ENCODE measurements at places on chromosomes 11 and 22.

- no peak for DNase-seq
Measured at GRCh38 chr11:108858622-108859021, 193.8 kb downstream of the DDX10 start.

DNA sequence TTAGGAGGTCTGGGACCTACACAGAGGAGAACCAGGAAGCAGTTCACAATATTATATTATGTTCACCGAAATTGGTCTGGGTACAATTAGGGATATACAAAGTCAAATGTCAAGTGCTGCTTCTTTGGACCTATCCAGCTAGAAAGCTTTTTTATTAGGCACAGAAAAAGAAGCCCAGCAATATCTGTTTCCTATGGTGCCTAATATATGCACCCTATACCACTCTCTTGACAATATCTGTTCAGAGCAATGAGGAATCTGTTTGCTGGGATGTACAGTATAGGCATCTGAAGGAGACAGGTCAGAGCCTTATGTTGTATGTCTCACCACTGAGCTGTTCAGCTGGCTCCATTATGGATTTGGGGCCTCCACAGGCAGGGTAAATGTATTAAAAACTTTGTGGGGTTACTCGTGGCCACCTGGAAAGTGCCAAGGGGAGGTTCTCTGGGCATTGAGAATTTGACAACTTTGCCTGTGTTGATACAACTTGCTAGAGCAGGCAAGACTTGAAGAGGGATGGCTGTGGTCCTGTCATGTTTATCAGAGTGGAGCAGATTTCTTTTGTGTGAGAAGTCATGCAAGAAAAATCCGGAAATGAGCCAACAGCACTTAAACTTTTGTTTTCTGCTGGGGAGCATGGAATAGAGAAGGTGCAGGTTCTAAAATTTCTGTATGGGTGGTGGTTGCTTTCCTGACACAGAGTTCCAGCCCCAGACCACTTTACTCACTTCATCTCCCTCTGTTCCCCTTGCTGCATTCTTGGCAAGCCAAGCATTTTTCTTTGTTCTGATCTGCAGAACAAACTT, 10.1 kb downstream of the STIM1 start:
- DNase-seq = no peak

GRCh38 chr11:73227571-73228211, 9.6 kb downstream of the P2RY2 start:
- peak; percentile 91 for DNase-seq

- no peak for DNase-seq
Measured at GRCh38 chr11:75981546-75981945, 166.5 kb downstream of the UVRAG start.

GRCh38 chr11:18221274-18221876, 15.2 kb downstream of the SAA4 start:
- DNase-seq = no peak

GRCh38 chr11:27040302-27041115, at the start of gene BBOX1:
Gene BBOX1 (plus strand): TSS chr11:27040815. CDS start chr11:27055431, 14,616 bp downstream.
- DNase-seq = peak; percentile 41

DNA sequence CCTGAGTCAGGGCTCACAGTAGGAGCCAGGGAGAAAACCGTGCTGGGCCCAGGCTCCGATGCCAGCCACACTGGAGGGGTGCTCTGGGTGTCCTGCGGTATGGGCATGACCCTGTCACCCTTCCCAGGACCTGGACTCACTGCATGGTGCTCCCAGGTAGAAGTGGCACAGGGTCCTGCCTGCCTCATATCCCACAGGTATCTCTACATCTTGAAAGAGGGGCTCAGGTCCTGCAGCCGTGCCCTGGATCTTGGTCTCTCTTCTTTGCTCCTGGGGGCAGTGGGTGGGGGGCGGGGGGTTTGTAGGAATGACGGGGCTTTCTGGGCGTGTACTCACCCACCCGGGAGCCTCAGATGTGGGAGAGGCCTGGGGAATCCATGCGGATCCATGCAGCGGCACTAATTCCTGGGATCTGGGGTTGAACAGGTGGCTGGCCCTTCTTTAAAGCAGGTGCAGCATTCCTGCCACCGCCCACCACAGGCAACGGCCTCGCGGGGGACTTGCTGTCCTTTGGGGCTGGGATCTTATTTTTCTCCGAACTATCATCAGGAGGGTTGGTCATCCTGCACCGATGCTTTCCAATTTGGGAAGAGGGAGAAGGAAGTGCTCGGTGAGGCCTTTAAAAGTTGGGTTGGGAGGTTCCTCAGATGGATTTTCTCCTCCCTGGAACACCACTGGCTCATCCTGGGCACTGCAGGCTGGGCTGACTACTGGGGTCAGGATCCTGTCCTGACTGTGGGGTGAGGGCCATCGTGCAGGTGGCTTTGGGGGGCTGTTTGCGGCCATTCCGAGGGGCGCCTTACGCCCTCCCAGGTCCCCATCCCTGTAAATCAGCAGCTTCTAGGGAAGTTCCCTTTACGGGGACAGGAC, 886.4 kb downstream of the BRD1 start:
- DNase-seq = no peak

GRCh38 chr22:50211147-50211546, 10.3 kb downstream of the SELENOO start:
- no peak for DNase-seq

DNA sequence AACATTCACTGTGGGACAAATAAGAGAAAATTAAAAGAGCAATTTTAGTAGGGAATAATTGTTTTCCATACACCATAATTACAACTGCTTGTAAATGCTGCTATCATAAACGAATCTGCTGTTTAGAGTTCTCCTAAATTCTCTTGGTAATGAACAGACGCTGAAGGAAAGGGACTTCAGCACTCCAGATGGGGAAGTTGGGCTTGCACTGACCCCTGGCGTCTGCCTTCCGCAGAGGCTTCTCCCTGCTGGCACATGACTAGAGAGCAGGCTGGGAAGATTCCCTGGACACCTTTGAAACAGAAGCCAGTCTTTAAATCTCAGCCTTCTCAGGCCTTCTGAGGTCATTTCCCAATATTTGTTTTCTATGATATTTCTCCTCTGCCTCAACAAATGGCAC, 84.1 kb downstream of the NXPE2 start:
- peak; percentile 44 for DNase-seq

DNA sequence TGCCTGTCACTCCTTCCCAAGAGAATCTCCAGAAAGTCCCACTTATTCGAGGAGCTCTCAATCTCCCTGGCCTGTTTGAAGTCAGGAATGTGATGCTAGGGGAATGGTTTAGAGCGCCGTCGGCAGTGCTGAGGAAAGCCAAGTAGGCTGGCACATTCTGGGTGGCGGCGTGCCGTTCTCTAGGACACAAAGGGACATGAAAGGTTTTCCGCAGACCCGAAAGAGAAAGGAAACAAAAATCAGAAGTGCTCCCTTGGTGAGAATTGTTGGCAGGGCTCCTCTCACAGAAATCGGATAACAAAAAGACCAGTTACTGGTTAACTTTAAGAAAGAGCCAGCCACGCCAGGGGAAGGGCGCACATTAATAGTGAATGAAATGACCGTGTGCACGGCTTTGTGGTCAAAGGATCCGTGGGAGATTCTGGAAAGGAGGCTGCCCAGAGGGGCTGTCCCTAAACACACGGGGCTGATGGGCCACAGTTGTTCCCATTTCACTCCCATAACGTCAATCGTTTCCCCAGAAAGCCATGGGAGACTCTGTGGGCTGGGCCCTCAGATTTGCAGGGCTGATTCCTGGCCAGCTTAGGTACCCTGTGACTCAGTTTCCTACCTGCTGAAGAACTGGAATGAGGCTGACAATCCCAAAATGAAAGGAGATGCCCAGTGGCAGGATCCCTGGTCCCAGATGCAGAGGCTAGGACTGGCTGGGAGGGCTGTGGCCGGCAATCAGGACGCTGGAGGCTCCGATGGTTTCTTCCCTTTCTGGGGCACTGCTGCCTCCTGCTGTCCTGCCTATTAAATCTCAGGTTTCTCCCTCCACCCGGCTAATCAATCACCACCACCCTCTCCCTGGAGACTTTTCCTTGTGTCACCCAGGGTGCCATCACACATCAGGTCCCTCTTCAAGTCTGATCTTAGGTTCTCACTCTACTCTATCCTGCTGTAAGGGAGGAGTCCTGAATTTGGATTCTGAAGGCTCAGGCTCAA, 82.3 kb downstream of the RCN1 start:
- DNase-seq = peak; percentile 76

DNA sequence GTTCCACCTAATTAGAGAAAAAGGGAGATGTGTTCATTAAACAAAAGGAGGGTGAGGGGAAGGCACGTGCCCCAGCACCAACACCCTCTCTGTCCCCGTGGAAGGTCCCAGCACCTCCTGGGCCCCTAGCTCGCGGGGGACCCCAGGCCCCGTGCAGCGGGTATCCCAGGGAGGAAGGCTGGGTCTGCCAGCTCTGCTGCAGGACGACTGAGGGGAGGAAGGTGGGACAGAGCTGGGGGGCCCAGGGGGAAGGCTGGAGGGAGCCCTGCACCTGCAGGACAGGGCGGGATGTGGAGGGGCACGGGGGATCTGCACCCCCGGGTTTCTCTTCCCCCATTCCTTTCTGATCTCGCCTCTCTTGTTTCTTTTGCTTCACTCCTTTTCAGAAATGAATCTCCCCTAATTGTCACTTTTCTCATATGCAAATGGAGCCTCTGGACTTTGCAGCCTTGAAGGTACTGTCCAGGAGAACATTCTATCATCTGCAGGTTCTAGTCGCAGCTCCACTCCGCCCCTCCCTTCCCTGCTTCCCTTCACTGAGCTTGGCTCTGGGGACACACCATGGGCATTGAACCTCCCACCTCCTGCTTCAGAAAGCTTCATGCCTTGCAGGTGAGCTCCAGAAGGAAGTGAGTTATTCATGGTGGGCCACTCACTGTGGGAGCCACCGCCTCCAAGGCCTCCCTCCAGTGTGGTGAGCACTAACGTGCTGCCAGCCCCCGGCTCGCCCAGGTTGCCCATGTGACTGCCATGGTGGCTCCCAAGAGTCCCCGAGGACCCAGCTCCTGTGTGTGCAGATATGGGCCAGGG, 111.0 kb downstream of the ST3GAL4 start:
- no peak for DNase-seq

DNA sequence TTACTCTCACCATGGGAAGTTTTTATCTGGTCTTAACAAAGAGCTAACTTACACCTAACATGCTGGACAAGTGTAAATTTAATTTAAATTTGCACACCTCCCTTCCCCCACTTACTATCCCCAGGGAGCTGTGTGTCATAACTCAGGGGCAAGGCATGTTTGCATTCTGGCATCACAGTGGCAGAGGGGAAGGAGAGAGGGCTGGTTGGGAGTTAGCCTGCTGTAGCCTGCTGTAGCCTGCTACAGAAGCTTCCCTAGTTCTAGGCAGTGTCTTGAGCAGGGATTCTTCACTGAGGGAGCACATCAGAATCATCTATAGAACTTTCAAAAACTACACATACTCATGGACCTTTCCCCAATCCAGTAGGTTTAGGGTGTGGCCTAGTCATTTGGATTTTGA, 49.3 kb upstream of the PAX6 start:
- no peak for DNase-seq

- DNase-seq = no peak
Measured at GRCh38 chr11:131483877-131484276, 113.5 kb downstream of the NTM start.

- DNase-seq = no peak
Measured at GRCh38 chr22:26839216-26839615, 181.8 kb downstream of the MIAT start.

DNA sequence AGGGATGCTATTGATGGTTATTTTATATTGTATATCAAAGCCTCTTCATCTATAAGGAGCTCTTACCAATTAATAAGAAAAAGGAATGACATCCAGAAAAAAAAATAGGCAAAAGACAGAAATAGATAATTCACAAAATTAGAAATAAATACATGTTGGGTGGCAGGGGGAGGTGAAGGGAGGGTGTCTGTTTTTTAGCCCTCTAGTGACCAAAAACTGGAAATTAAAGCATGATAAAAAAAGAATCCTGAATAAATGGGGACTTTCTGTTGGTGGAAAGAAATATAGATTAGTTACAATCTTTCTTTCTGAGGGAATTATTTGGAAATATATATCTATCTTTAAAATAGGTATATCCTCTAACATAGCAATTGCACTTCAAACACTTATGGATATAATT, 42.0 kb upstream of the TTC36 start:
- DNase-seq = no peak

- DNase-seq = peak; percentile 59
Measured at GRCh38 chr22:30301995-30302809, 12.9 kb upstream of the CASTOR1 start.

- DNase-seq = no peak
Measured at GRCh38 chr11:32137263-32137662, 46.4 kb downstream of the RCN1 start.

DNA sequence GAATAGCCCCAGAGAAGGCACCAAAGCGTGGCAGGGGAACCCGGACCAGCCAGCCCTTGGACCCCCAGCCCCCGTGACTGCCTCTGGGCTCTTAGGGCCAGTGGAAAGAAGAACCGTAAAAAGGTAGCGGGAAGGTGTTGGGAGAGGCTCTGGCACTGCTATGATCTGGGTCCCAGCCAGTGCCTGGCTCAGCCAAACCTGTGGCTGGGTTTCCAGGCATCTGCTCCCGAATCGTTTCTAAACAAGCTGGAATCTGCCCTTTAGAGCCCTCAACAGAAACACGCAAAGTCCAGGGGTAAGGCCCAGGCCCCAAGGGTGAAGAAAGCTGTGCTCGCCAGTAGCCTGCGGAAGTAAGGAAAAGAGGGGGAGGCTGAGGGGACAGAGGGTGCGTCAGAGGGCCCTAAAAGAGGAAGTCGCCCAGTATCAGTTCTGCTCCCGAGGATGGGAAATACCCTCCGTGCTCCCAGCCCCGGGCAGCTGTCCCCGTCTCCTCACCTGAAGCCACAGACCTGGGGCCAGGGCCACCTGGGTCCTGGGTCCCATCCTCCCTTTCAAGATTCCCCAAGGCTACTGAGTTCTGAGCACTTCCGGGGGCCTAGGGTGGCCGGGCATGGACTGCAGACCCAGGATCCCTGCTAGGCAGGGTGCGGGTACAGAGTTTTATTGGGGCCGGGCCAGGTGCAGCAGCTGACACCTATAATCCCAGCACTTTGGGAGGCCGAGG, 24.7 kb downstream of the IL10RA start:
- no peak for DNase-seq

DNA sequence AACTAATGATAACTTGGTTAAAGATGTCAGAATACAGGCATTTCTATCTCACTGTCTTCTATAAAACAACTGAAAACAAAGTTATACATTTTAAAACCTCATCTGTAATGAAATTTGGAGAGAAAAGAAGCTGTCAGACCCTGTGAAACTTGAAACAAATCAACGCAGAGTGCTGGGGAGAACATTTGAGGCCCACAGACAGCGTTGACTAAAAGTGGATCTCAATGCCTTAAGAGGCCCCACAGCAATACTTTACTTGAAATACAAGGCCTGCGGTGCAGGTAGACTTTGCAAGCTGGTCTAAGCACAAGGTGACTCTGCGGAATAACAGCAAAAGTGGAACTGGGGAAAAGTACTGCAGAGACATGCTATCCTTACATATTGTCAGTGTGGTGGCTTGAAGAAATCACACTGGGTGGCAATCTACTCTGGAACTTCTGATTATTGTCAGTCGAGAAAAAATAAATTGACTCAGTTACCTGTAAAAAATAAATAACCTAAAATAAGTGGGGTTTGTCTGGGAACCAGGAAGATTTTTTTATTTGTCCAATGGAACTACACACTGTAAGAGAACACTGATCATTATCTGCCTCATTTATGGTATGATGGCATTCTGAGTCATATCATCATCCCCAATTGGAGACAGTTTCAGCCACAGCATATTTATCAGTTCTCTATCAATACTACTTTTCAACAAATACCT, 138.9 kb downstream of the LUZP2 start:
- no peak for DNase-seq

- DNase-seq = no peak
Measured at GRCh38 chr11:69284081-69284511, 9.9 kb upstream of the MYEOV start.

Data from Calu3 (cell line).